Thymus (tissue), 14 donors: ENCODE measurements at places on chromosomes 2 and 18. TPM values are rescaled to one million over a fixed set of nuclear protein-coding genes. Genes with fewer than 3 reads are reported as not detected.

GRCh38 chr2:55114597-55114996, 64.3 kb upstream of the RTN4 start:
- H3K4me1 ChIP-seq: peaks cover 28% of the 10 kb centered on the region
- no peak overlapping the region for H3K4me3 ChIP-seq
- H3K36me3 ChIP-seq: no peaks in the 10 kb centered on the region
- H3K27me3 ChIP-seq: no peaks in the 10 kb centered on the region
- DNase-seq: no peak

The C2orf72 gene
- 0.05 TPM for total RNA-seq

DNA sequence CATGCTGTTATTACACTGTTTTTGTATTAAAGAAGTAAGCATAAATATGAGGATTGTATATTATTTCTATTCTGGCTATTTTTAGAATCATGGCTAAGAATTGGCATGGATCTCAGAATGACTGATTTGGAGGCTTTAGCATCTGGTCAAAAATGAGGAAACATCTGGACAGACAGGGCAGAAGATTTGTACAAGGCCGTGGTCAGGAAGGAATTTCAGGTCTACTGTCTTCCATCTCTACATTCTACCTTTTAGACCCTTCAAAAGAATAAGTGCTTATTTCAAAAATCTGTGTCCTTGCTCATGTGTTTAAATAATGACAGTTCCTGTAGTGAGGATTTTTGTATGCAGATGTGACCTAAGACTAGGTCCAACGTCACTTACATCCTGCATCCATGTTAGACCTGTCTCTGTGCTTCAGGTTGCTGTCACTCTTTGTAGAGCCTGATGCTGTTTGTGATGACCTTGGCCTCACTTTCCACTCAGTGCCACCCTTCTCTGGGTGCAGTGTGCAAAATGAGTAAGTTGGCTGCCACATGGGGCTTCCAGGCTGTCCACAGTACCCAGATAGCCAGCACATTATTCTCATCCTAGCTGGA, 54.7 kb upstream of the B3GNT2 start:
- H3K27me3 ChIP-seq: no peaks in the 10 kb centered on the region
- DNase-seq: no peak
- H3K4me3 ChIP-seq: no peak overlapping the region
- no peaks in the 10 kb centered on the region for H3K36me3 ChIP-seq

DNA sequence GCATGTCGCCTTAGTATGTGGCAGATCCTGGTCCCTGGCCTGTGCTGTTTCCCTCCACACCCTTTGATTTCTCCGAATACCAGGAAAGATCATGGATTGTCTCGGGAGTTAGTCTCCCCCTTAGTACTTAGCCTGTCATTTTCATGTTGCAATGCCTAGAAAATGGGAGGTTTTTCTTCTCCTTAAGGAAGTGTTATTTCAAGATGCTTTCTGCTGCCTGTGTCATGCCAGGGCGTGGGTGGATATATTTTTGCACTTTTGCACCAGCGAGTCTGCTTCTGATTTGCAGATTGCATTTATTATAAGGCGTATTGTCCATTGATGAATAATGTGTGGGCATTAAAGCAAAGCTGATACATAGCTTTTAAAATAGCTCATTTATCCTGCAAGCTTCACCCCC, 223.5 kb downstream of the NEDD4L start:
- no peaks in the 10 kb centered on the region for H3K36me3 ChIP-seq
- DNase-seq: no peak
- no peak overlapping the region for H3K27ac ChIP-seq
- H3K4me3 ChIP-seq: no peak overlapping the region
- peaks cover 8% of the 10 kb centered on the region for H3K4me1 ChIP-seq

The ITGA4 gene
- 187 TPM for total RNA-seq

The CAPN14 gene
- 0.52 TPM for total RNA-seq

The KLHL30 gene
- total RNA-seq: 0.05 TPM

DNA sequence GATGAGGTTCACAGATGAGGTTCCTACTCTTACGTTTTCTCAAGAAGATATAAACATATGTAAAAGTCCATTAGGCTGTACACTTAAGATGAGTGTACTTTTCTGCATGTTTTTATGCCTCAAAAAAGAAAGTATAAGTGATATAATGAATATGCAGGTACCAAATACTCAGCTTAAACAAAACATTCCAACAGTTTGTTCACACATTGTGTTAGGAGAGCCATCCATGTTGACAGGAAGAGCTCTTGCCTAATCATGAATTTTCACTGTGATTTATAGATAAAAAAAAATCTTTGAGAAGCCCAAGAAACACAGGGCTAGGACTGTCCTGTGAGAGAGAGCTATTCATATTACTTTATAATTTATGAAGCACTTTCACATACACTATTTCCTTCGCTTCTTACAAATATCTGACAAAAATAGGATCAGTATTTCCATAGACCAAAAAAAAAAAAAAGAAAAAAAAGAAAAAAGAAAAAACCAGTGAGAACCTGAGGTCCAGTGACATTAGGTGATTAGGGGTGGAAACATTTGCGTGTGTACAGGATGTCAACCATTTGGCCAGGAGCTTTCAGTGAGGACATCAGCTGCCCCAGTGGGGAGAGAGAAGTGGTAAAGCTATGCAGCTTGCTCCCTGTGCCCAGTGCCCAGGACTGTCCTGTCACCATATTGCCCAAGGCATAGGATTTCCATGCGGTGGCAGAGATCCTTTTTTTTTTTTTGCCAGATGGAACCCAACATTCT, 38.7 kb downstream of the BUB1 start:
- no peaks in the 10 kb centered on the region for H3K4me1 ChIP-seq
- peaks cover 43% of the 10 kb centered on the region for H3K36me3 ChIP-seq
- no peaks in the 10 kb centered on the region for H3K27me3 ChIP-seq
- no peak overlapping the region for H3K27ac ChIP-seq
- no peak overlapping the region for H3K4me3 ChIP-seq
- no peak for DNase-seq

GRCh38 chr2:79855264-79856006, 342.6 kb downstream of the CTNNA2 start:
- DNase-seq: no peak
- no peaks in the 10 kb centered on the region for H3K27me3 ChIP-seq
- no peaks in the 10 kb centered on the region for H3K4me1 ChIP-seq
- H3K27ac ChIP-seq: no peak overlapping the region

GRCh38 chr2:57681650-57682049, 365.0 kb upstream of the VRK2 start:
- H3K27ac ChIP-seq: no peak overlapping the region
- DNase-seq: no peak
- no peaks in the 10 kb centered on the region for H3K27me3 ChIP-seq
- peaks cover 21% of the 10 kb centered on the region for H3K4me1 ChIP-seq

GRCh38 chr2:63842149-63843061, 709 bp downstream of the UGP2 start:
- no peaks in the 10 kb centered on the region for H3K36me3 ChIP-seq
- peaks cover 5% of the 10 kb centered on the region for H3K4me1 ChIP-seq
- H3K27ac ChIP-seq: peak overlapping the region; percentile 98

DNA sequence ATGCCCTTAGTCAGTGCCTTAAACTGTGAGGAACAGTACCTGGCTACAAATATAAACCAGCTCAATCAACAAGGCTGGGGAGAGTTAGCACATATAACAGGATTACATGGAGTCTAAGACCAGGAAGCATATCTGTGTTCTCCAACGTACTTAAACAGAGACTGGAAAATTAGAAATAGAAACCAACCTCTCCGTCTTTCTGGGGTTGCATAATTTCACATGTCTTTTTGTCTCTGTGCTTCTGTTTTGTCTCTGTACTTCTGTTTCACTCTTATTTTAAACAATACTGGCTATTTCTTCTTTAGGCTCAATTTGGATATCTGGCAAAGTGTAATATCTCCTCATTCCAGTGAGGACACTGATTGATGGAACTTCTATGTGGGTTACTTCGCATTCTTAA, 749.0 kb upstream of the ZEB2 start:
- DNase-seq: no peak
- H3K36me3 ChIP-seq: no peaks in the 10 kb centered on the region
- peaks cover 3% of the 10 kb centered on the region for H3K27me3 ChIP-seq
- no peaks in the 10 kb centered on the region for H3K4me1 ChIP-seq

- no peaks in the 10 kb centered on the region for H3K36me3 ChIP-seq
- no peak overlapping the region for H3K4me3 ChIP-seq
- H3K27me3 ChIP-seq: no peaks in the 10 kb centered on the region
- no peak for DNase-seq
- H3K4me1 ChIP-seq: no peaks in the 10 kb centered on the region
These were observed 181.6 kb downstream of the LOXHD1 start for GRCh38 chr18:46475390-46475752.
